RWPE2 (cell line): ENCODE measurements at places on chromosomes 4 and X.

DNA sequence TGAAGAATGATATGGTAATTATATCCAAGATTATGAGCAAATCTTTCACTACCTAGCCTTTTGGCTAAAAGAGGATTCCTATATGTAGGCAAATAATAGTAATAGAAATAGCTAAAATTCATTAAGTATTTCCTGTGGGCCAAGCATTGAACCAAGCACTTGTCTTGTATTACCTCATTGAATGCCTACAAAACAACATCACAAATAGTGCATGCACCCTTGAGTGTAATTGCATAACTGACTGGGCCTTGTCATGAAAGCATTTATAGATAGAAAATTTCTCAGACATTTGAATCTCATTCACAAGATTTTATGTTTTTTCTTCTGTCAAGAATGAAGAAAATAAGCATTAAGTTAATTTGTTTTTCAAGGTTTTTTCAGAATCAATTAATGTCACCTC, 3.9 kb upstream of the HPGDS start:
- DNase-seq, result no peak

DNA sequence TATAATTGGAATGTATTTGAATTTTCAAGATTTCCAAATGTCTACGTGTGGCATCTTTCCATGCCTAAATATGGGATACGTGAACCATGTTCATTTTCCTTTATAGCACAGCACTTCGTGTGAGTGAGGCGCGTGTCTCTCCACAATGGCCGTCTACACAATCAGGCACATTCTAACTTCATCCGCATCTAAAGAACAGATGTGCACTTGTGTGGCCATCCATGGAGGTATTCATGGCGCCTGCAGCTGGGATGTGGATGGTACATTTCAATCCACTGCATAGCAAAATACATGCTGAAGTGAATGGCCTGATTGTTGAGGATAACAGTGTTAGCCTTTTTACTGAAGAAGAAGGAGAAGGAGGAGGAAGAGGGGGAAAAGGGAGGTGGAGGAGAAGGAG, 34.5 kb upstream of the TRIM2 start:
- DNase-seq, result no peak

DNA sequence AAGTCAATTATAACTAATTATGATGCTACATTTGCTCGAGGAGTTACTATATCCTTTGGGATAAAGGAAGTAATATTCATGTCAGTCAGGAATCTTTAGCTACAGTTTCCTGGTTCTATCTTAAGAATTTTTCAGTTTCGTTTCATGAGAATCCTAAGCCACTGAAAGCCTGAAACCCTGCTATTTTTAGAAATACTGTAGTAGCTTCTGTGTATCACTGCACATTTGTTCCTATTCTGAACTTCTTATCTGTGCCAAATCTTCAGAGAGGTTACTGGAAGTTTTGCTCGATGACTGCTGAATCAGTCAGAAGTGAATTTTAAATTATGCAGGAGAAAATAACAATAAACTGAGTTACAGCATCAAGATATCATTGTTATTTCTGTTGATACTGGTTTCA, 249.2 kb downstream of the TENM3 start:
- DNase-seq, result no peak

- no peak for DNase-seq
Measured at GRCh38 chr4:168021666-168022065, 70.7 kb upstream of the ANXA10 start.

DNA sequence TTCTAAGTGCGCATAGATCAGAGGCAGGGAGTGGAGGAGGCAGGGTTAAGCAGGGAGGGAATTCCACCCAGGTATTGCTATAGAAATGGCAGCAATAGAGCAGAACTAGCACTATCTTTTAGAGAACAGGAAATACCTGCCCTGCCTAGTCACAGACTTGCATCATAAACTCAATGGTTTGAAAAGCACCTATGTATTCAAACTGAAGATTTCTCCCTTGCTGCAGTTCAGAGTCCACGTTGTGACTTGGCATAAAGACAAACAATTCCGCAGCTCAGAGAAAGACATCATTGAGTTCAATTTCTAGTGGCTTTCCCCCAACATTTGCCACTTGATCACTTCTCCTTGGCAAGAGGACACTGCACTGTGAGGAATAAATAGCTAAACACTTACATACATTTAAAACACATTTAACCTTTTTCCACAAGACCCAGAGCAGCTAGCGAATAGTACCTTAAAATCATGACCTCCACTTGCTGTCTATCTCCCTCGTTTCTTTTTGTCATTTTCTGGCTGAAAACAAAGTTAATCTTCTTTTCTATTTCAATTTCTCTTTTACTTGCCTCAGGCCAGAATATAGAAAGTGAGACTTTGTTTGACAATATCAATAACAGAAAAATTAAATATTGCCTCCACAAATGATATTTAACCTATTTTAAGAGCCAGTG, 42.4 kb downstream of the SLC7A11 start:
- DNase-seq, result peak; percentile 72

DNA sequence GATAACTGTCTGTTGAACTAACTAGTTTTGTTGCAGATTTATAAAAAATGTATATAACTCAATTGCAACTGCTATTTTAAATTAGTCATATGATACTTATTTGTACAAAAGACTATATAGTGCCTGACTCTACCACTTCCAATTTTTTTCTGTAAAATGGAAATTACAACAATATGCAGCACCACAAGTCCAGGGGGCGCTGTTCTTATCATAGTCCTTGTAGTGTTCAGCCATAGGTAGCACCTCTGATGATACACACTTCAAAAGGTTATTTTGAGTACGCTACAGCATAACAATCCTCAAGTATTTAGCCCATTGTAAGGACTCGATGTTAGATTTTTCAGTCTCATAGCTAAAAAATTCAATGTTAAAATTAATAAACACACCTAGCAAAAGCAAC, 174.9 kb downstream of the CORIN start:
- no peak for DNase-seq

DNA sequence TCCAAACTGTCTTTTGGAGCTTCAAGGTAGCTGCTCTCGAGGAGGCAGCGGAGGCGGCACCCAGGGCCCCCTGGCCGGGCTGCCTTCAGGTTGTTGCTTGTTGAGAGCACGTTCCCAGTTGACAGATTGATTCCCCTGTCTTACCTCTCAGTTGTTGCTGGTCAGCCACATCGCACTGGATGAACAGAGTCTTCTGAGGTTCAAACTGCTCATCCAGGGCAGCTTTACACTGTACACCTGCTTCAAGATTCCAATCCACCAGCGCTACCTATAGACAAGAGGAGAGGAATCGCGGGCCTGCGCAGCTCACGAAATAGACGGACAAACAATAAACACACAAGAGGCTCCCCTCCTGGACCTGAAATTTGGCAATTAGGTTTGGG, 497 bp downstream of the HPGD start:
- no peak for DNase-seq

- no peak for DNase-seq
Measured at GRCh38 chr4:54819034-54819433, 161.3 kb downstream of the KIT start.

GRCh38 chrX:43953218-43953617, 20.0 kb downstream of the NDP start:
- no peak for DNase-seq

GRCh38 chr4:33959519-33959918, 2284.8 kb downstream of the ARAP2 start:
- DNase-seq, result no peak

GRCh38 chrX:54640103-54640690, 110.2 kb downstream of the GNL3L start:
- DNase-seq, result no peak

GRCh38 chrX:134484039-134484438, 24.1 kb downstream of the HPRT1 start:
- DNase-seq, result no peak

DNA sequence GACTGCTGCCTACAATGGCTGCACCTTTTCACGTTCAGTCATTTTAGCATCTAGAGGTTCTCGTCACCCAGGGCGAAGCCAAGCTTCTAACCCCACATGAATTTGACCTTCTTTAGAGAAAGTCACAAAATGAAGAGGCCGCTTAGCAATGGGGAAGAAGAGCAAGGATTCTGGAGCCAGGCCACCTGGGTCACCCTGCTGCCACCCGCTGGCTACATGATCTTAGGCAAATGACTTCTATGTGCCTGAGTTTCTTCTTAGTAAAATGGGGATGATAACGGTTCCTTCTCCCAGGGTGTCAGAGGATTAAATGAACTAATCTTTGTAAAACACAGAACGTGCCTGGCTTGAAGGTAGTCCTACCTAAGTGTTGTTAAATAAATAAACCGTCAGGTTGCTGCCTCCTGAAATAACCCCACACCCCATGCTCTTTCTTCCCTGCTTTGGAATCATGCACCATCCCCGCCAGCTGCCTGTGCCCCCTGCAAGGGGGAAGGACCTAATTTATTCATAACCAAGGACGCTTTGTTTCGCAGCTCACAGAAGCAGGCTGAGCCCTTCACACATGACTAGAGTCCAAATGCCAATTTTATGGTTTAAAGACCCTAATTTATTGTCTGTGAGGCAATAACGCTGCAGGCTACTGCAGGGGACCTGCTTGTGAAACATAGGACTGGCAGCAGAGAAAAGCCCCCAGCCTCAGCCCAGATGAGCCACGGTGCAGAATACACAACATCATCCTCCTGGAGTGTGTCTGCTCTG, 28.6 kb upstream of the NSG1 start:
- DNase-seq, result no peak

DNA sequence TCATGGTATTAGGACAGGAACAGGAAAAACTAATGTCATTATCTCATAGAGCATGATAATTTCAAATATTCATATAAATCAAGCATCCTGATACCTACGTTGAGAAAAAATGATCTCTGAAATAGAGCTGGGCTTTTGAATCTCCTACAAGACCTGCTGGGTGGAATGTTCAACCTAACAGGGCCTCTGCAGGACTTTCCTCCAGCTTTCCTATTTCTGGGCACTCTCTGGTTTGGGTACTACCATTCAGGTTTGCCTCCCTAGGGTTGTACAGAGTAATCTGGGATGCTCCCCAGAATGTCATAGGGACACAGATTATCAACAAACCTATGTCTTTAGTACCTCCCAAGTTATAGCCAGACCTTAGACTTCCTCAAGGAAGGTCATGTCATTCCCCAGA, 108.9 kb downstream of the CDS1 start:
- no peak for DNase-seq

- no peak for DNase-seq
Measured at GRCh38 chr4:173871643-173872042, 341.6 kb upstream of the HAND2 start.

- no peak for DNase-seq
Measured at GRCh38 chr4:147724468-147725201, 7.3 kb upstream of the ARHGAP10 start.

DNA sequence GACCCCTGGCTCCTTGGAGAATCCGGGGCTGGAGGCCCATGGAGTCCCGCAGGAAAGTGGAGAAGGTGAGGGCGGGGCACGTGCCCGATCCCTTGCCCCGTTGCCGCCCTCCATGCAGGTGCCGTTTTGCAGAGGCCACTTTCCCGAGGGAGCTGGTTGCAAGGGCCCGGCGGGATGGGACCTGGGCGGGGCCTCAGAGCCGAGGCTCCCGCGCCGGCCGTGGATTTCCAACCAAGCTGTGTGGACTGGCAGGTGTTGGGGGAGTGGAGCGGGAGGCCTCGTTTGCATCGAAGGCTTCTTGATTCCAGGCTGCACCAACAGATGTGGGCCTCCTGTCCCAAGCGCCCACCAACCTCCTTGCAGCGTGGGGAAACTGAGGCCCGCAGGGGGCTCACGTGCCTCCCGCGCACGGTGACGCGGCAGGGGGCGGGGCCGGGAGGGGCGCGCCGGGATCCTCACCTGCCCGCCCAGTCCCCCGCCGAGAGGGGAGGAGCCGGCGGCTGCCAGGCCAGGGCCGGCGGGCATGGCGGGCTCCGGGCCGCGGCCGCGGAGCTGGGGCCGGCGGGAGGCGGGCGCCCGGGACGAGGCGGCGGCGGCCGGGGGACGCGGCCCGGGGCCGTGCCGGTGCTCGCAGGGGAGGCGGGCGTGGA, 24.9 kb downstream of the SH3BP2 start:
- DNase-seq, result no peak

- DNase-seq, result no peak
Measured at GRCh38 chr4:12555011-12555410, 929.1 kb downstream of the RAB28 start.

GRCh38 chr4:145207934-145208333, 27.5 kb upstream of the OTUD4 start:
- no peak for DNase-seq

- DNase-seq, result no peak
Measured at GRCh38 chr4:186657764-186658163, 65.9 kb downstream of the FAT1 start.

DNA sequence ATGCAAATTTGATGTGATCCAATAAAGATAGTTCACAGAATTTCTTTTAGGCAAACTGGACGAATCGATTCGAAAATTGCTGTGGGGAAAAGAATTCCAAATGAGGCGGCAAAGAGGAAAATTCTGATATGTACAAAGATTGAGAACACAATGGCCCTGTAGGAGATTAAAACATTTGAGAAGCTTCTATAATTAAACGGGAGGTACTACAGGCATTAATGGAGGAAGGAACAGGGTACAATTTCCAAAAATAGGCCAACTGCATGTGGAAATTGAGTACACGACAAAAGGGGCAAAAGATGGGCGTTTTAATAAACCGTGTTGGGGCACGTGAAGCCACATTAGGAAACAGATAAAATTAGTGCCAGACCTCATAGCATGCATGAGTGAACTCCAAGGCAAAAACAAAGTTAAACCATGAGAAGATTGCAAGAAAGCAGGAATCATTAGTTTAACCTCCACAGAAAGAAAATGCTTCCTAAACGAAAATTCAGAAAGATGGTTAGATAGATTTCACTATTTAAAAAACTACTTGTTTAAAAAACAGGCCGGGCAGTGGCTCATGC, 68.4 kb downstream of the DHRSX start:
- DNase-seq, result no peak

- no peak for DNase-seq
Measured at GRCh38 chr4:185119927-185120630, 23.0 kb upstream of the SLC25A4 start.

- DNase-seq, result no peak
Measured at GRCh38 chr4:138487230-138487629, 245.1 kb upstream of the SLC7A11 start.

DNA sequence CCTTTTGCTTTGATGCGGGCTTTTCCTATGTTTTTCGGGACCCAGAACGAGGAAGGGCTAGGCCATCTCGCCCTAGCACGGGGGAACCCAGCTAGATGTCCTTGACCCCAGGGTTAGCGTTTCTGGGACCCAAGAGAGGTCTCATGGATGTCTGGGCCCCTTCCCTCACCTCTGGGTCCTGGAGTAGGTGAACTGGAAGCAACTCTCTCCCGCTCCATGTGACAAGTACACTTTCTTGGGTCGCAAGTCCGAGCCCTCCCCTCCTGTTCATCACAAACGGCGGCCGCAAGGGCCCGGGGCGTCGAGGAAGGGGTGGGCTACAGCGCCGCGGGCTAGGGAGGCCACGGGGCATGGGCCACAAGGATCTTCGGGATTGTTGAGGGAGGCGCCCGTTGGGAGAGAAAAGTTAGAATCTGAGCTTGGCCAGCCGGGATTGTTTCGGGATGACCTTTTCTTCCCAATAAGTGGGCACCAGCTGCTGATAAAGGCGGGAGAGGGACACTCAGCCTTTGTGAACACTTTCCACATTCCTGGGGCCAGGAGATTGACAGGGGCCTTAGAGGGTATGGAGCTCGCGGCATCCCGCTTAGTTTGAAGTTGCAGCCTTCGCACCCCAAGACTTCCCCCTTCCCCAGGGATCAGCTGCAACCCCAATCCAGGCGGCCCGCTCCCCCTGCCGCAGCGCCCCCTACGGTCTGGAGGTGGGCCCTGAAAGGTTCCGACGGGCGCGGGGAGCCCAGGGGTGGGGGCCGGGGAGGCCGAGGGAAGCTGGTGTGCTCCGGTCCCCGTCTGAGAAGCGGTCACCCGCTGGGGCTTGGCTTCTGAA, 136.9 kb upstream of the ZIC3 start:
- no peak for DNase-seq
